ENCODE measurements at places on chromosomes 12 and 14.

DNA sequence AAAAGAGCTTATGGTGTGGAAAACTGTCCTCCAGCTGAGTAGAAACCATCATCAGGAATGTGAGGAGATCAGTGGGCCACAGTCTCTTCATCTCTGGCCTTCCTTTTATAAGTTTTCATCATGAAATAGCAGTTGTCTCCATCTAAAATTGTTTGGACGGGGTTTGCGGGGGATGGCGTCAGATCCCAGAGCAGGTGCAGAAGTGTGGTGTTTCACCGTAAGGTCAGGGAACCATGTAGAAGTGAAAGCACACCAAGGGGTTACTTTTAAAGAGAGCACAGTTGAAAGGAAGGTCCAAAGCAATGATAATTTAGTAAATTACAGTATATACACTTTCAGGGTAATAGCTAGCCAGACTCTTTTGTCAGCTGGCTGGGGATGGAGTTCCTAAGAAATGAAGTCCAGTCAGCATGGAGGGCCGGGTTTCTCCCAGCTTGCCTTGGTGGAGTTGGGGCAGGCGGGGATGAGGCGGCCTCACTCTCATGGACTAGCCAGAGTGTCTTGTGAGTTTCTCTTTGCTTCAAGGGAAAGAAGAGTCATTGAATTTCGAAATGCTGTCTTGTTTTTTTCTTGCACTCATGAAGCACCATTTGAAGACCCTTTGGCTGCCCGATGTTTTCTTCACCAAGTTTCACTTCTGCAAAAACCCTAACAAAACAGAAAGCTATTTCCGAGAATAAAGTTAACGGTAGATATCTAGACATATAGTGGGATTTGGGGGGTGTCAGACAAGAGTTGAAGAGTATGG is 100.6 kb downstream of the ETV6 start:
- no peak for DNase-seq

DNA sequence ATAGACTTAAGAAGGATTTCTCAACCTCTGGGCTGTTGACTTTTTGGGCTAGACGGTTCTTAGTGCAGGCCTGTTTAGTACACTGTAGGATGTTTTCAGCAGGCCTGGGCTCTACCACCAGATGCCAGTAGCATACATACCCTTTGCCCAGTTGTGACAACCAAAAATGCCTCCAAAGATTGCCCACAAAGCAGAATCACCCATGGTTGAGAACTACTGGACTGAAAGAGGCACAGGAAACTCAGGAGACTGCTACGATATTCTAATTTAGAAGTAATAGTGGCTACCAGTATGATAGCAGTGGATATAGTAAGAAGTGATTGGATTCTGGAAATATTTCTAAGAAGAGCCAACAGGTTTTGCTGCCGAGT is 15.5 kb downstream of the SLC35E3 start:
- no peak for DNase-seq

DNA sequence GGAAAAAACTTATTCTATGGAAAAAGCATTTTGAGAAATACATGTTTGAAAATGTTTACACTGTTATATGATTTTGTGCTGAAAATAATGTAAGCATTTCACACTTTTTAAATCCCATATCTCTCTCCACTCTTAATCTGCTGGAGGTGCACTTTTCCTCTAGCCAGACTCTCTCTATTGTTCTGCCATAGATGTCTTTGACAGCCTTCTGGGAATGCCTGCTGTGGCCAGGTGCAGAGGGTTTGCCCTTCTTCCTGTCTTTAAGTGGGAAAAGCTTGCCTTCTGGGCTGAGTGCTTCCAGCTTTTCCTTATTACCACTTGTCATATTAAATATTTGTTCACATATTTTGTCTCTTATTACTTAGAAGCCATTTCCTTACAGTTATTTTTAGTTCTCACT is 60.1 kb upstream of the PPM1H start:
- no peak for DNase-seq

GRCh38 chr12:30753751-30754382 is 884 bp downstream of the CAPRIN2 start:
- DNase-seq = no peak

GRCh38 chr14:57979376-57980048 is 113.6 kb upstream of the SLC35F4 start:
- no peak for DNase-seq

DNA sequence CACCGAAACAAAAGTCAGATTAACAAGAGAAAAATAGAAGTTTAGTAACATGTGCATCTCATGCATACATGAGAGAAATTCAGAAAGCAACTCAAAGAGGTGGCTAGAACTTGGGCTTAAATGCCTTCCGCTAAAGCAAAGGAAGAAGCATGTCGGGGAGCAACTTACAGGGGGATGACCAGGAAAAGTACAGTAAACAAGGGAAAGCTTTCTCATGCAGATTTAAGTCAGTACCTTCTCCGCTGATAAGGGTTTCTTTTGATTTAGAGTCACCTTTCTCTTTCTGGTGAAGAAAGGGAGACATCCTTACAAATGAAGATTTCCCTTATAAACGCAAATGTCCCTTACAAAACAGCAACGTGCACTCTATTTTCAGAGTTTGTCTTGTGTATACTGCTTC is 6.0 kb upstream of the RNASE6 start:
- no peak for DNase-seq

- no peak for DNase-seq
These were observed 74.9 kb upstream of the CPM start for GRCh38 chr12:69007855-69008351.

DNA sequence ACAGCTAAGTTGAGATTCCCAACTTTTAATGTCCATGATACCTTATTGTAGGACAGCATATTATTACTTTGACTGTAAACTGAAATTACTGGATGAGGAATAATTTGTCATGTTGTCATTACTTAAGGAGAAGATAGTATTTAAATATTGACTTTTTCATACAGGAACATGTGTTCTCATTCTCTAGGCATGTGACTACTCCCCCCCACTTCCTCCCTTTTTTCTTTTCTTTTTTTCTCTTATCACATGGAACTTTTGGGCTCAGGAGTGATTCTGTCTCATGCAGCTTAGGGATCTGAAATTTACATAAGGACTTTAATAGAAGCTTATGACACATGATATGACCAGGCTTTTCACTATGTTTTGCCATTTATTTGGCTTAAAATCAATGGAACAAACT is 127.7 kb upstream of the SLCO1C1 start:
- DNase-seq = no peak

GRCh38 chr14:103686831-103687485 is 28.3 kb downstream of the XRCC3 start:
- no peak for DNase-seq

DNA sequence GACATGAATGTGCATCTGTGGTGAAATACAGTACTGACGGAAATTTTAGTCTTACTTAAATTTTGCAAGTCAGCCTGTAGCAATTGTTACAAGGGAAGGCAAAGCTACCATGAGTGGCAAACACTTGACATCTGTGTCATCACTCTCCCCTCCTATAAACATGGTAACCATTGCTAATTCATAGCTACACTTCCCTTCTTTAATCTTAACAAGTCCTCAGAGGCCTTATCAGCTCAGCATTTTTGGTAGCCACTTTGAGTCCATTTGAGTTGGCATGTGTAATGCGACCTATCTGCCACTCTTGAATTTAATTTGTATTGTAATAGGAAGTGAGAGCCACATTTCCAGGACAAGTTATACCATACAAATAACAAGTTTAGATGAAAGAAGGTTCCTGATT is 218.1 kb downstream of the RMST start:
- no peak for DNase-seq

- DNase-seq = peak; percentile 25
These were observed 56.3 kb downstream of the SPTB start for GRCh38 chr14:64823305-64823861.

DNA sequence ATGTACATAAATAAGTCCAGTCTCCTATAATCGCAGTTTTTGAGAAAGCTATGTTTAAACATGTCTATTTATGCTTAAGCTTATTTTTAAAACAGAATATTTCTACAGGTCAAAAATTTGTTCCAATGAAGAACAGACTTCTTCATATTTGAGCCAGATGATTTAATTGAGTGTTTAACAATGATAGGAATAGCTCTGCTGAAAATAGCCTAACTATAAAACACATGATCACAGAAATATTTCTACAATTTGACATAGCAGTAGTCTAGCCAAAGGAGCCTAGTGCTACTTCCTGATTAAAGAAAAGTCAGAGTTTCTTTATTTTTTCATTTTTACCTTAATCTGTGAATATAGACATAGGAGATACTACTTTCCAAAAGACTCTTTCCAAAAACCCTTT is 29.4 kb downstream of the DCP1B start:
- no peak for DNase-seq

DNA sequence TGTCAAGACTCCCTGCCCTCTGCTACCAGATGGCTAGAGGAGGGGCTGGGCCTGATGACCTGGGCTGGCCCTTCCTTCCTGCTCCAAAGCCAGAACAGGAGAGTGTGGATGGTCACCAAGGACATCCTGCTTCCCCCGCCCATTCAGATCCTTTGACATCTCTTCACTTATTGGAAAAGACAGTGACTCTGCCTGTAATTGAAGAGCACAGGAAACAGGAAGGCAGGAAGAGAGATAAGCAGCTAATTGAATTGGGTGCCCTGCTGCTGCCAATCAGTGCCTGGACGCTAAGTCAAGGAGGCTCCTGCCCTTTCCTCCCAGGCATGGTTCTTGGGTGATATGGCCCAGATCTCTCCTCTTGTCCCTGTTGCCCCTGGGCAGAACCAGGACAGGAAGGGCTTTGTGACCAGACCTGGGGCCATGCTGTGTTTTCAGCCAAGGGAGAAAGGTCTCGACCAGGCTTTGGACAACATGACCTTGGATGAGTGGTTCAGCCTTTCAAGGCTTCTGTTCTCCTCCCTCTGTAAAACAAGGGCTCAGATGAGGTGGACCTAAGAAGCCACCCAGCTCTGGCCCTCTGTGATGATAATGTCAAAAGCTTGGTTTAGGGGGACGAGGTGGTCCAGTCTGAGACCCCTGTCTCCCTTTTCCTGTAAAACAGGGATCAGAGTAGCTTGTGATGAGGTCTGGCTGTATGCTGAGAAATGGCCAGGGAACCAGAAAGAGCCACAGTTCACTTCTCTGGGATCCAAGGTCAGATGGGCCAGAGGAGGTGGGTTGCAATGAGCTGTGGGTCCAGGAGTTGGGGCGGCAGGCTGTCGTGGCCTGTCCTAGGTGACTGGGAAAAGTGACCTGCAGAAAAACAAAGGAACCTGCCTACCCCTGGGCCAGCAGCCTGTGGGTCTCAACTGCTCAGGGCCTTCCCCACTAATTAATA is 38.8 kb downstream of the FAM222A start:
- no peak for DNase-seq

DNA sequence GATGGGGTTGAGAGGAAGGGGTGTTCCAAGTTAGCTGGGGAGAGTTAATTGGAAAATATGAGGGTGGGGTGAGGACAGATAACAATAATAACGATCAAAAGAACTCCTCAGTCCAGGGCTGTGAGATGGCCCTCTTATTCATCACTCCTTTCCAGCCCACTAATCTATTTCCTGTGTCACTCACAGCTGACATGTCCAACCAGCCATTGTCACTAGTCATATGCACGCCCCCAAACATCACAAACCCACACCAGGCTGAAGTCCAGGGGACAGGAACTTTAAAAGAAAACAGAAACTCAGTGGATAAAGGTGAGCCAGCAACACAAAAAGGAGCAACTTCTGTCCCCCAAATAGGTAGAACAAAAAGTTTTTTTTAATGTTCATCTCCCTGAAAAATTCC is 911 bp downstream of the CALCOCO1 start:
- DNase-seq = no peak

DNA sequence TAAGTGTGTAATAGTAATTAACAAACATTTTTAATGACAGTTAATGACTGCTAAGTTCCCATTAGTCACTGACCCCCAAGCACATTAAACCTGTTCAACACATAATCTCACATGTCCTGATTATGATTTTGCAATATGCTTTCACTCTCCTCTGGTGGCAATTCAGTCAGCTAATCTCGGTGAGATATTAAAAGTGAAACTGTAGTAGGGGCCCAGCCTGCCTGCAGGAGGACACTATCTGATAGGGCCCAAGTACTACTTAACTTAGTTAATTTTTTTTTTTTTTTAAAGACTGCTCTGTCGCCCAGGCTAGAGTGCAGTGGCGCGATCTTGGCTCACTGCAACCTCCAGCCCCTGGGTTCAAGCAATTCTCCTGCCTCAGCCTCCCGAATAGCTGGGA is 48.8 kb downstream of the CIT start:
- DNase-seq = no peak

DNA sequence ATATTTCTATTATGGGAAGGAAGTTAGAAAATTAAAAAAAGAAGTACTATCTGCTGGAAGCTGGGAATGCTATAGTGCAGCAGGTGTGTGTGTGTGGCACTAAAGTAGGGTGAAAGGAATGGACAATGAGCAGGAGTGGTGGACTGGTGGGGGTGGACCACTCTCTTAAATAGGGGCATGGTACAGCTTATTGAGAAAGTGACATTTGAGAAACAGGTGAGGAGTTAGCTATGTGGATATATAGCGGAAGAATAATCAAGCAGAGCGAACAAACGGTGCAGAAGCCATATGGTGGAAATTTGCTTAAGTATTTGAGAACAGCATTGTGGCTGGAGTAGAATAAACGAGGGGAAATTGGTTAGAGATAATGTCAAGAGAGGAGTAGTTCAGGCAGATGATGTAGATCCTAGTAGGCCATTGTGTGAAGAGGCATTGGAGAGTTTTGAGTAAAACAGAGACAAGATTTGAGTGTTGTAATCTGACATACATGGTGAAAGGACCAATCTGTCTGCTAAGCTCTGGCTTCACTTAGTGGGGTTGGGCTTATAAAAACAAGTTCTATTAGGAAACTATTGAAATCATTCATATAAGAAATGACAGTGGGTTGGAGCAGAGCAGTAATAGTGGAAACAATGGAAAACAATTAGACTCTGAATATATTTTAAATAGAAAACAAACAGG is 149.2 kb upstream of the SYT10 start:
- no peak for DNase-seq

DNA sequence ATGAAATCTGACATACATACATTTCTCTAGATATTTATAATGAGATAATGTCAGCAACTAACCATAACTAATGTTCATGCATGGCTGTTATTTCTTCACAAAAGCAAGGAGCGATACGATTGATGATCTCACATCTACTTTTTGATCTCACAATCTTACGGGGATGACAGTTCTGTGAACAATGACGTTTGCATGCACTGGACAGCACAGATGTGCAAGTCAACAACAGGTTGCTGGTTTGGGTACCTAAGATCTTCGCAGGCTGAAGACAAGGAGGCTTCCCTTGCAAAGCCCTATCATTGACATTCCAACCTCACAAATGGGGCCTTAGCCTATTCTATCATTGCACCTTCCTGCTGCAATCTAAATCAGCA is 53.6 kb downstream of the C12orf42 start:
- no peak for DNase-seq

DNA sequence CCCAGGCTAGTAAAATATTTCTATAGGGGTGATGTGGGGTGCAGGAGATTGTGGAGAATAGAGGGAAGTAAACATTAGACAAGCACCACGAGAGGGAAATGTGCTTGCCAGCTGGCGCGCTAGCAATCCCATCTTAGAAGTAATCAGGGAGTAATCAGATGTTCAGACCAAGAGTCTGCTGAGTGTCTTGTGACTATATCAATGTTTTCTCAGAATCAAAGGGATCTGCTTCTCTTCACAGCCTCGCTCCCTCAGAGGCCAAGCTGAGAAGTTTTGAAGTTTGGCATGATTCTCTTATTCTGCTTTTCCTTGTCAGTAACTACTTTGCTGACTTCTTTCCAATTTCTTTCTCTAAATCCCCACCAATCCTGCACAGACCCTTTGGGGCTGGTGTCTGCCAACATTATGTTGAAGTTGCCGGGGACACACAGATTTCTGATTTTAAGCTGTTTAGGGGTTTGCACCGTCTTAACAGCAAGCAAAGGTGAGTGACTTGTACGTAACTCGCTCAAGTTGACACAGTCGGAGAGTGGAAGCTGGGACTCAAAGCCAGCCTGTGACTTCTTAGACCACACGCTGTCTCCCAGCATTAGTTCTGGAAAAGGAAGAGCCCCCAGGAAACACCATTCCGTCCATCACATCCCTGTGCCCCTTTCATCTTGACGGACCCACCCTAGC is 22.0 kb upstream of the TSPAN9 start:
- no peak for DNase-seq
